HFFc6 (cell line): ENCODE measurements at places on chromosomes 12 and 14. TPM values are rescaled to one million over a fixed set of nuclear protein-coding genes. Genes with fewer than 3 reads are reported as not detected.

GRCh38 chr14:50038398-50039119 is 77.8 kb downstream of the VCPKMT start:
- H3K4me1 ChIP-seq, result peaks cover 46% of the 10 kb centered on the region
- H3K4me3 ChIP-seq, result peak overlapping the region; percentile 83
- peaks cover 4% of the 10 kb centered on the region for H3K36me3 ChIP-seq
- DNase-seq, result peak; percentile 99
- H3K27ac ChIP-seq, result peak overlapping the region; percentile 99
- peaks cover 3% of the 10 kb centered on the region; the same call in 1 of the 2 replicates for H3K27me3 ChIP-seq

DNA sequence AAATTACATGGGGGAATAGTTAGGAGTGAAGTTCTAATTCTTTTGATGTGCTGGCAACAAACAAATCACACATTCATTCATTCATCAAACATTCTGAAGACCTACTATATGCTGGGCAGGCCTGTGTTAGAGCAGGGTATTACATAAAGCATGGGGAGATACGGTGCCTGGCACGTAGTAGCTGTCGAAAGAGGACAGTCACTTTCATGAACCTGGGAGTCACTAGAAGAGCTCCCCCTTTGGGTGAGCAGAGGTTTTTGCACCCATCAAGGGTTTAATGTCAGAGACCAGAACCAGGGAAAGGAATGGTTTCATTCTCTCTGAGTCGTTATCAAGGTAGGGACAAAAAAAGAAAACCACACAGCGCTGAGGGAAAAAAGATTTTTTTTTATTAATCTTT is 10.0 kb downstream of the LHX5 start:
- peaks cover 6% of the 10 kb centered on the region for H3K36me3 ChIP-seq
- peaks cover 59% of the 10 kb centered on the region for H3K27me3 ChIP-seq
- no peak overlapping the region; the same call in 1 of the 2 replicates for H3K4me3 ChIP-seq

GRCh38 chr12:19190292-19191031 is 60.9 kb downstream of the PLEKHA5 start:
- peaks cover 65% of the 10 kb centered on the region for H3K4me1 ChIP-seq
- H3K4me3 ChIP-seq, result peak overlapping the region; percentile 66
- peak; percentile 47 for DNase-seq
- H3K27me3 ChIP-seq, result no peaks in the 10 kb centered on the region

GRCh38 chr12:48978741-48979601 is 849 bp downstream of the WNT1 start:
- no peak overlapping the region for H3K27ac ChIP-seq
- peak overlapping the region; percentile 58 for H3K4me3 ChIP-seq
- no peak for DNase-seq
- H3K4me1 ChIP-seq, result peaks cover 44% of the 10 kb centered on the region

- H3K36me3 ChIP-seq, result no peaks in the 10 kb centered on the region
- H3K4me3 ChIP-seq, result no peak overlapping the region
- H3K4me1 ChIP-seq, result peaks cover 9% of the 10 kb centered on the region; the same call in 1 of the 2 replicates
- DNase-seq, result no peak
- H3K27ac ChIP-seq, result peak overlapping the region; percentile 56; the same call in 1 of the 2 replicates
These were observed 1630.9 kb upstream of the SEL1L start for GRCh38 chr14:83164591-83164990.

- no peaks in the 10 kb centered on the region for H3K4me1 ChIP-seq
- H3K27me3 ChIP-seq, result no peaks in the 10 kb centered on the region
- DNase-seq, result no peak
- H3K36me3 ChIP-seq, result no peaks in the 10 kb centered on the region
- no peak overlapping the region for H3K4me3 ChIP-seq
These were observed 92.7 kb upstream of the DCN start for GRCh38 chr12:91275321-91275720.

DNA sequence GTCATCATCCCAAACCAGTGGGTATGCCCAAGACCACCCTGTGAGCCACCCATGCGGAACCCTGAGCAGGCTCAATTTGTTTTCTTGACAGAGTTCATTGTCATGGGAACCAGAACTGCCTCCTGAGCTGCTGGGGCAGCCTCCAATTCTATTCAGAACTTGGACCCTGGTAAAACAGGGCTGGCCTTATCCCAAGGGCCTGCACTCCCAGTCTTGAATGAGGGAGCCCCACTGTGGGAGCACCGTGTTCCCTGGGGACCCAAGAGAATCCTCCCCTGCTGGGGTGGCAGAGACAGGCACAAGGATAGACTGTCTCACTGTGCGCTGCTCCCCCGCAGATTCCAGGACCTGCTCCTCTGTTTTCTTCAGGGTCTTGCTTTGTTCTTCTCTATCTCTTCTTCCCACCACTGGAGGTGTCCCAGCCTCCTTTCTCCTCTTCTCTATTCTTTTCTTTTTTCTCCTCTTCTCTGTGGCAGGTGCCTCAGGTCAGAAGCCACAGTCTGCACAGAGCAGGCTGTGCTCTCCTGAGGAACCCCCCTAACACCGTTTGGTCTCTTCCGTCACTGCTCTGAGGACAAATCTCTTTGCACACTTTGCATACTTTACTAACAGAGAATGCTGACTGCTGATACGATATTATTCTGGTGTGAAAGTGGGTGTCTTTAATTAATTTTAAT is 31.2 kb upstream of the CHPT1 start:
- H3K27me3 ChIP-seq, result peaks cover 7% of the 10 kb centered on the region; the same call in 1 of the 2 replicates
- H3K36me3 ChIP-seq, result no peaks in the 10 kb centered on the region
- peaks cover 5% of the 10 kb centered on the region; the same call in 1 of the 2 replicates for H3K4me1 ChIP-seq
- no peak overlapping the region for H3K4me3 ChIP-seq
- no peak overlapping the region for H3K27ac ChIP-seq

- no peak for DNase-seq
- no peak overlapping the region for H3K27ac ChIP-seq
- H3K36me3 ChIP-seq, result no peaks in the 10 kb centered on the region
- H3K4me1 ChIP-seq, result peaks cover 6% of the 10 kb centered on the region; the same call in 1 of the 2 replicates
- no peak overlapping the region for H3K4me3 ChIP-seq
These were observed 8.5 kb downstream of the TMEM229B start for GRCh38 chr14:67480011-67480410.

DNA sequence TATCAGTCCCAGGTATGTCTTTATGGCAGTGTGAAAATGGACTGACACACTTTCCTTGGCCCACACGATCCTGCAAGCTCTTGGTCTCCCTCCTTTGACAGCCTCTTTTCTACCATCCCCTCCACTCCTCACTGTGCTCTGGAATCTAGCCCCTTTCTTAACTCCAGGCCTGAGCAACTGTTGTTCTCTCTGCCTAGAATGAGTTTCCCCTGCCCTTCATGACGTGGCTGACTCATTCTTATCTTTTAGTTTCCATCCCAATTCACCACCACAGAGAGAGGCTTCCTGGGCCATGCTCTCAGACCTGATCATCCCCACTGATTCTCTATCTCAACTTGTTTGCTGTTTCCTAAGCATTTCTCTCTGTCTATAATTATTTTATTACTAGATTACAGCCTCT is 157.4 kb upstream of the HMGA2 start:
- H3K36me3 ChIP-seq, result peaks cover 35% of the 10 kb centered on the region
- H3K4me3 ChIP-seq, result no peak overlapping the region
- DNase-seq, result peak; percentile 39
- H3K4me1 ChIP-seq, result peaks cover 88% of the 10 kb centered on the region

- DNase-seq, result no peak
- 0 out of 2 replicates have a peak, but pooled peaks cover 3% of the 10 kb centered on the region for H3K36me3 ChIP-seq
- 0 out of 2 replicates have a peak overlapping the region, but pooled peaks have one; percentile 31 for H3K27ac ChIP-seq
- peaks cover 54% of the 10 kb centered on the region for H3K4me1 ChIP-seq
- no peak overlapping the region for H3K4me3 ChIP-seq
These were observed 258.6 kb downstream of the ADAMTS20 start for GRCh38 chr12:43293396-43293795.

DNA sequence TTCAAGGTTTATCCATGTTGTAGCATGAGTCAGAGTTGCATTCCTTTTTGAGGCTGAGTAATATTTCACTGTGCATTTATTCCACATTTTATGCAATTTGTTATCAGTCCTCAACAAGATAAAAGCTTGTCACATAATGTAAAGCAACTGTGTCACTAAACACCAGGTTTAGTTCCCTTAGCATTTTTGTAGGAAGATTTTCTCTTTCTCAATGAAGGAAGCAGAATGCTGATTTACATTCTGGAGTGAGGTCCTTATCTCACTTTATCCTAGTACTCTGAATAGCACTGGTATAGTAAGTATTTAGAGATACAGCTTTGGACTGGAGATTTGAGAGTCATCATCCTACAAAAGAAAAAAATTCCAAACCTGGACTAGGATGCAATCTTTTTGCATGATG is 9.8 kb upstream of the EXD2 start:
- H3K27ac ChIP-seq, result no peak overlapping the region
- peaks cover 17% of the 10 kb centered on the region for H3K27me3 ChIP-seq
- H3K4me1 ChIP-seq, result no peaks in the 10 kb centered on the region; the same call in 1 of the 2 replicates
- no peaks in the 10 kb centered on the region for H3K36me3 ChIP-seq
- DNase-seq, result no peak

GRCh38 chr14:101500061-101500460 is 61.2 kb upstream of the DIO3 start:
- peaks cover 34% of the 10 kb centered on the region for H3K27me3 ChIP-seq
- H3K27ac ChIP-seq, result no peak overlapping the region
- DNase-seq, result no peak
- H3K36me3 ChIP-seq, result no peaks in the 10 kb centered on the region

DNA sequence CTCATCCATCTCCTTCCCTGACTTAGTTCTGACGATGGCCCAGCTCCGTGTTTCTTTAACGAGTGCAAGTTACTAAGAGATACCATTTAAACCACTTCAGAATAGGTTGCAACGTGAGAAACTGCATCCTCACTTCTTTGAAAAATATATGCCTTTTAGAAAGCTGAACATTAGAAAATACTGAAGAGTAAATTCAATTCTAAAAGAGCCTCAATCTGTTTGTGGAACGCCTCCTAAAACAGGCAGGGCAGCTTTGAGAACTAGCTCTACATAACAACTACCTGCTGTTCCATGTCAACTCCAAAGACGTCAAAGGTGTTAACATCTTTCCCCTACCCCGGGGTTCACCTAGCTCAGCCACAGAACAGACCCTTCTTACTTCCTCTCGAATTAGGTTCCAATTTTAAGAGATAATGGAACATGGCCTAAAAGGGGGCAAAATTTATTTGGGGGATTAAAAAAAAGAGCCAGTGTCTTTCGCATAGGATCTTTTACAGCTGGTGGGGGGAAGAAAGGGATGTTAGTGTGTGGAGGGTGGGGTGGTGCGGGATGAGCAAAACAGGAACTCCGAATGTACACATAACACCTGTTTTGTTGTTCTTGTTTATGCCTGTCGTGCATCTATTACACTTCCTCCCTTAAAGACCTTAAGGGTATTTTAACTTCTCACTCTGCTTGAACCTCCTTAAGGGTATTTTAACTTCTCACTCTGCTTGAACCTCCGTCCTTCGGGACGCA is 3.3 kb downstream of the BHLHE41 start:
- peak overlapping the region; percentile 54; the same call in 1 of the 2 replicates for H3K27ac ChIP-seq
- no peak for DNase-seq
- peaks cover 2% of the 10 kb centered on the region; the same call in 1 of the 2 replicates for H3K27me3 ChIP-seq
- no peaks in the 10 kb centered on the region for H3K36me3 ChIP-seq

DNA sequence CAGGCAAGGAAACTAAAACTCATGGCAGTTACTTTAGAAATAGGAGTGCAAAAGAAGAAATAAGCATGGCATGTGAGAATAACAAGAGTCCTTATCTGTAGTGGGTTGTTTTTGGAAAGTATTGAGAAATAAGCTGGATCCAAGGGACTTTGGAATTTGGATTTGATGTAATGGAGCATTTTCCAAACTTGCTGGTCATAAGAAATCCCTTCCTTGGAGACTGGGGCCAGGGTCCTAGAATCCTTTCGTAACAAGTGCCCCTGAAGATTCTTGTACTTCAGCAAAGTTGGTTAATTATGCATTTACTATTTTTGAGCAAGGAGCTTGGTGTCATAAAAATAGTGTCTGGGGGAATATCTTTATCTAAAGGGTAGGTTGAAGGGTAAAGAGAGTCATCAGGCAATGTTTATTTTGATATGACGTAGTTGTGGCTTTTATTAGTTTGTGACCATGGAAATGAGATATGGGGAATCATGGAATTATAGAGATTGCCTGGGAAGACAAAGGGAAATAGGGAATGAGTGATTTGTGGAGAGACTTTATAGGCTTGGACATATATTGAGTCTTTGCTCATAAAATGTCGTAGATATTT is 53.9 kb downstream of the WNK1 start:
- H3K4me1 ChIP-seq, result peaks cover 51% of the 10 kb centered on the region
- peak overlapping the region; percentile 14; the same call in 1 of the 2 replicates for H3K27ac ChIP-seq
- H3K27me3 ChIP-seq, result no peaks in the 10 kb centered on the region

DNA sequence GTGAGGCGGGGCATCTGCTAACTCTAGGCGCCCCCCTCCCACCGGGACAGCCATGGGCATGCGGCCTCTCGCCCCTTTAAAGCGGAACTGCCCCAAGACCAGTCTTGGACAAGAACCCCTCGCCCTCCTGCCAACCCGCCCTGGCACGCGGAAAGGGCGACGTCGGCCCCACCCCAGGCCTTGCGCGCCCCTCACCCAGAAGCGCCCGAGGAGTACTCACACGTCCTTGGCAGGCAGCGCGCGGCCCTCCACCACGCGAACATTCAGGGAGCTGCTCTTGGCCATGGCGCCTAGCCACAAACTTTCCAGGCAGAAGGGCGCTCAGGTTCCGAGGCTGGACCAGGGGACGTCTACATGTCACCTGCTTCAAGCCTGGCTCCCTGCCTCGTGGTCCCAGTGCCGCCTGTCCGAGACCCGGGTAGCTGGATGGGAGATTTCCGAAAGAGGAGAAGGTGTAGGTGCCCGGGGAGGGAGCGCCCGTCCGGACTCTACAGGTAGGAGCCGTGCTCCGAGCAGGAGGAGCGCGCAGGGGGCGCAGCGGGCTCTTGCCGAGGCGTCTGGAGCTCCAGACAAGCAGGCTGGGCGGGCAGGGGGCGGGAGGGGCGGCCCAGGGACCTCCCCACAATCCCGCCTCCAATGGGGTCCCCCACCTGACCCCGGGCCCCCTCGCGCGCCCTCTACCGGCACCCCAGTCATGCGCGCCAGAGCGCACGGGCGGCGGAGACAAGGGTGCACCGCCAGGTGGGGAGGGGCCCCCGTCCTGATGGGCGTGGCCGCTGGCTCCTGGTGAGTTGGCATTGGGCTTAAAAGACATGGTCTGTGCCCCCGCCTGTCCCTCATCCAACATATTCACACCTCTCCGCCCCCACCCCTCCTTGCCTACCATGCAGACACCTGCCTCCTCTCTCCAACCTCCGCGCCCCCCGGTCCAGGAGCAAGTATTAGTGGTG is at the start of gene RASAL1:
Gene RASAL1, minus strand, starts transcription at position 584 of the 950 bp plus-strand sequence. Its CDS starts 299 bp downstream, at position 285.
- no peaks in the 10 kb centered on the region for H3K4me1 ChIP-seq
- H3K27me3 ChIP-seq, result peaks cover 23% of the 10 kb centered on the region
- DNase-seq, result no peak
- no peak within 1 kb of the TSS for H3K27ac ChIP-seq
- H3K36me3 ChIP-seq, result no peaks in the 10 kb centered on the region

DNA sequence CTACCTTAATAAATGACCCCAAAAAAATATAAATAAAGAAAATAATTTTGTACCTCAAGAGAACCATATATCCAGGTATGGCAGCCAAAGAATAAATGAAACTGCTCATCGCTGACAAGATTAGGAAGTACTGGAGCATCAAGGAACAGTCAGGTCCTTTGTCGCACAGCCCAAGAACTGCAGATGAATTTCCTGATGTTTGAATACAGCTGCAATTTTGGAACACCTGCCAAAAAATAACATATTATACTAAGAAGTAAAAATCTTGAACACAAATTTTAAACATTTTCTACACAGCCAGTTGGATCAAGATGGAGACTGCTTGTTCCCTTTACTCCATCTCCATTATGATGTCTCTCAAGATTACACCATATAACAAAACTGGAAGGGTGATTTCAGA is 42.6 kb downstream of the SLCO1A2 start:
- no peak overlapping the region for H3K27ac ChIP-seq
- DNase-seq, result no peak
- H3K4me1 ChIP-seq, result peaks cover 3% of the 10 kb centered on the region
- H3K27me3 ChIP-seq, result peaks cover 1% of the 10 kb centered on the region
- no peak overlapping the region for H3K4me3 ChIP-seq

Gene RNASE1
- total RNA-seq, result not detected in 3 replicates

Gene TNFAIP2
- 47.5 to 59.6 TPM (median 48.6 TPM) in 3 replicates for total RNA-seq

Gene KRT7
- 69.5 to 399 TPM (median 376 TPM) in 3 replicates for total RNA-seq

Gene BATF
- not detected in 3 replicates for total RNA-seq

Gene CELA1
- not detected in 3 replicates for total RNA-seq

Gene CIROP
- not detected in 3 replicates for total RNA-seq

Gene GCH1
- 0.38 to 0.57 TPM (median 0.47 TPM) in 3 replicates for total RNA-seq

Gene NPAS3
- not detected in 3 replicates for total RNA-seq

Gene PPFIA2
- not detected in 3 replicates for total RNA-seq

Gene ZC2HC1C
- 0.51 to 1.3 TPM (median 0.62 TPM) in 3 replicates for total RNA-seq
